ENCODE measurements at places on chromosomes 12 and 14.

DNA sequence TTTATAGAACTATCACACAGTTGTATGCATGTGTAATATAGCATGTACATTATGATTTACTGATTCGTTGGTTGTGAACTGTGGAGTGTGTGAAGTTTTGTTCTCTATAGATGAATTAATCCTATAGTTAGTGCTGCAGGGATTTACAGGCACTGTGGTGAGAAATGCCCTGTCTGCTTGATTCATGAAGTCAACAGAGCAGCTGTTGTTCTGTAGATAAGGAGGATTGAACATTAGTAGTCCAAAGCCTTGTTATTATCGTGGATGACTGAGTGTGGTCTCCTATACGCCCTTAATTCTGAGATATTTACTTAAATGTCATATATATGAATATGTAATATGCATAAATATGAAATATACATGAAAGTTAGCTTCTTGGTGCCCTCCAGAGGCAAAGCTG, 98.3 kb downstream of the DNAH10 start:
- DNase-seq, result no peak

- no peak for DNase-seq
Observed at GRCh38 chr12:13084898-13085640, 18.4 kb downstream of the GSG1 start.

DNA sequence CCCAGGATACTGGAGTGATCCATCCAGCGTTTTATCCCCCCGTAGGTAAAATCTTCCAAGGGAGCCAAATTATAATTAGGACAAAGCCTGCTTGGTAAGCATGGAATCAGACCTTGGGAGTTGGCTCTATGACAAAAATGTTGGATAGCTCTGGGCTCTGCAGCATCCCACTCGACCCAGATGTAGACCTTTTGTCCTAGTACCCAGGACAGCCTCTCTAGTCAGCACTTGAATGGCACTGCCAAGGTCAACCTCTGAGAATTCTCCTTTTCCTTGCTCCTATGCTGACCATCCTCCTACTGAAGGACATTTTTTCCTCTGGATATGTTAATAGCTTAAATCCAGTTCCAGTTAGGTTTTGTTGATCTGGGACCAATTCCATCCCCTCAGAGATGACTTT, 104.7 kb upstream of the SLC35F4 start:
- DNase-seq, result no peak

DNA sequence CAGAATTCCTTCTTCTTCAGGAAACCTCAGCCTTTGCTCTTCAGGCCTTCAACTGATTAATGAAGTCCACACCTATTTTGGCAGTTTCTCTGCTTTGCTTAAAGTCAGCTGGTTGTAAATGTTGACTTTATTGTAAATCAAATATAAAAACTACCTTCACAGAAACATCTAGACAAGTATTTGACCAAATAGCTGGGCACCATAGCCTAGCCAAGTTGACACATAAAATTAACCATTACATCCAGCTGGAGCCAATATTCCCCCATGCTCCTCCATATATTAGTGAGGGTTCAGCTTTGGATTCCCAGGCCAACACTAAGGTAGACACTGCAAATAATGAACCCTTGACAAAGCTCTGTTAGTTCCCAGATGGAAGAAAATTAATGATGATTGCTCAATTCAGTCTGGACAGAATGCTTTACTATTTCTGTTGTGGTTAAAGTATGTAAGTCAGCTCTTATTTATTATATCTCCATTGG, 125.5 kb downstream of the ZFP36L1 start:
- DNase-seq, result no peak

DNA sequence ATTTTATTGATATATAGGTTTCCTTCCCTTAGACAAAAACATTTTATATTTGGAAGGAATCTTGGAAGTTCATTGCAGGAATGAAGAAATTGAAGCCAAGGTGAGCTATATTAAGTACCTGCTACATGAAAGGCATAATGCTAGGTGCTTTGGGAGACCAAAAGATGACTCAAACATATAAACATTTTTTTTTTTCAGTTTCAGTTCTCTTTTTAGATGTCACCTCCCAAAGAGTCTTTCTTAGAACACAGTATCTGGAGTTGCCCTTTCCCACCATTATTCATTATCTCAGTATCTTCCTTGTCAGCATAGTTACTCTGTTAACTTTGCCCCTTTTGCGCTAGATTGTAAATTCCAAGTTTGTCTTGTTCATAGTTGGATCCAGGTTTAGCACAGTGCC, 1.1 kb downstream of the LIN52 start:
- DNase-seq, result no peak

DNA sequence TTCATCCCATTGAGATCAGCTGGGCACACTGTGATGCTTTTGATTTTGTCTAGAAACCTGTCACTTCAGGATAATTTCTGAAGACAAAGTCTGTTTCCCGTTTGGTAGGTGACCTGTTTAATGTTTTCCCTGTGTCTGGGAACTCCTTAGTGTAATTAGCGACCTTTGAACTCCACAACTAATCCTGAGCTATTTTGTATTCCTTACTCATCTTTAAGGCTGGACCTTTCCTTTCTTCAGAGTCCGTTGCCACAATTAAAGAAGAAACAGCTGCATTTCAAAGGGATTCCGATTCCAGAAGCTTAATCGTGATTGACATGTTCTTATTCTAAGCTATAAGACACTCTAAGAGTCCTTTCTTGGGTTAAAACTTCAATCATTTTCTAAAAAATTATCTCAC, 22.0 kb downstream of the AP5M1 start:
- DNase-seq, result no peak

DNA sequence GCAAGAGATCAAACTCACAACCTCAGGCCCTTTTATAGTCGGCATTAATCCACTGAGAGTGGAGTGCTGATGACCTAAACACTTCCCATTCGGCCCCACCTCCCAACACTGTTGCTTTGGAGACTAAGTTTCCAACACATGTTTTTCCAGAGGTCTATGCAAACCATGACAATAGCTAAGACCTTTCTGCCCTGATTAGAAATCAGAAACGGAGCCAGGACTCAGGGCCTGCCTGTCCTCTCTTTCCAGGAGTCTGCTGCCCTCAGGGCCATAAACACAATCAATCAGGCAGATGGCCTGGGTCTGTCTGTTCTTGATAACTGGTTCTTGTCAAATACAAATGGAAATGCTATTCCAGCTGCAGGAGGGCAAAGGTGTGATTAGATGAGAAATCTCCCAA, 97.2 kb upstream of the PSMC1 start:
- no peak for DNase-seq

- no peak for DNase-seq
Observed at GRCh38 chr14:100883789-100884101, 19.8 kb downstream of the RTL1 start.

DNA sequence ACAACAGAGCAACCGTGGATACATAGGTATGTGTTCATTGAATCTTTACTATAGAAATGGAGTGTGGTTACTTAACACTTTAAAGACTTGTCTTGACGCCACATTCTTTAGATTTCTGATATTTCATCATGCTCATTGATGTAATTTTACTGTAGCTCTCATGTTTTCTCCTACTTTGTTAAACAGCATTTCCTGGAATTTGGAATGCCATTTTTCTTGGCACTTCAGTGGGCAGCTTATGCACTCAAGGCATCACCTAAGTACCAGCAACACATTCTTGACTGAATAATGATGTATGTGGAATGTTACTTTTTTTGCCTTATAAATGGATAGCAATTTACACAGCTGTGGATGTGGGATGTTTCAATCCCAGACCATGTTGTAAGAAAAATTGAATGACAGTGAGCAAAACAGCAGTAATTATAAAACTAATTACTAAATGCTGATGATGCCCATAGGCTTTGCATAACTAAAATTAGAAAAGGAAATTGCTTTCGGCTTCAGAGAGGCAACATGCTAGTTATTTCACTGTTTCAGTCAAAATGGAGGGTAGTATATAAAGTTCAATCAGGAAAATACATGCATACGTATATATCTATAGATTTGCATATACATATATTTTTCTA, 298.5 kb downstream of the NPAS3 start:
- no peak for DNase-seq

DNA sequence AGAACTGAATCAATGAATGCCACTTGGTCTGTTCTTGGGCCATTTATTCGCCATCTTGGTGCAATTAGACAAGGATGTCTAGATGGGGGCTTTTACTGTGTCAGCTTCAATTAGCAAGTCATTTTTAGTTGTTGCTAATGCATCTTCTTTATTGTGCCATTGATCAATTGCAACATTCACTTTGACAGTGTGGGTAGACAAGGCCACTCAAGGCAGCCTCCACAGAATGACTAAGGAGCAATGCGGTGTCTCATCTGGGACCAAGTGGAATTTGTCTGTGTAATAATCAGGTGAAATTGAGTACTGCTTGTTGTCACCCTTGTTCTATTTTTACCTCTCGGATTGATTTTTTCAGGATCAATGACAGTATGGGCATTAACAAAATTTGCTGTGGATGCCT, 275.9 kb downstream of the CACNA1C start:
- DNase-seq, result no peak

- no peak for DNase-seq
Observed at GRCh38 chr12:80794551-80794950, 77.8 kb downstream of the MYF5 start.

DNA sequence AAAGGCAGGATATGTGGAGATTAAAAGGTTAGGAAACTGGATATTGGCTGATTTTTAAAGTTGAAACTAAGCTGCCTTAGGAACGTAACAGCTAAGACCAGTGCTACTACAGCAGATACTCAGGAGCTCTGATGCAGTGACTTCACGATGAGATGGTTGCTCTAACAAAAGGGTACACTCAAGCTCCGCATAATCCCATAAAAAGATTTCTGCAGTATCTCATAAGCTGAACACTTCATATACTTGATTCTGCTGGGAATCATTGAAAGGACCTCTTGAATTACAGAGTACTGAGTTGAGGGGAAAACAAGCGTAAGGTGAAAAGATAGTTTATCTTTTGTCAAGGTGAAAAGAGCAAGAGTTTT, 3.7 kb downstream of the RNF10 start:
- no peak for DNase-seq

Data from NCI-H510A treated with DMSO at 0.1 percent for 48 hours (cell line).